ENCODE measurements at places on chromosomes 3 and 15. TPM values are rescaled to one million over a fixed set of nuclear protein-coding genes. Genes with fewer than 3 reads are reported as not detected.

The THOC7 gene
- polyA plus RNA-seq, result 72.3 TPM

The PLOD2 gene
- 92.2 TPM for polyA plus RNA-seq

The FOXL2 gene
- polyA plus RNA-seq, result not detected

The GOLGA8T gene
- 0.75 TPM for polyA plus RNA-seq

The SEMA3F gene
- polyA plus RNA-seq, result 8.9 TPM

GRCh38 chr15:101578443-101578894 is 73.7 kb downstream of the TM2D3 start:
- DNase-seq, result no peak

DNA sequence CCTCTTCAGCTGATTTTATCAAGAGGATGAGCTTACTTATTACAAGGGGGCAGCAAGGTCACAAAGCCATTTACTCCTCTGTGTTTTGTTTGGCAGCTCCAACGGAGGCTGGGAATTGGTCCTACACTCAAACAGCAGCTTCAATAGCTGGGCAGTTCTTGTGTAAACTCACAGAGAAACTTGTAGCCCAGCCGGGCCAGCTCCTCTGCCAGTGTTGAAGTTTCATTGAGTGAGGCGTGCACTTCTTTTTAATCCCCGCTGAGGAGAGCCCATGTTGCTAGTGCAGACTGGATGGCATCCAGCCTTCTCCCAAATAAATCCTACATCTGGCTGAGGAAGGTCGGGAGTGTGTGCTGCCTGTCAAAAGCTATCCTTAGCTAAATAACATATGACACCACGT is 59.5 kb downstream of the BFSP2 start:
- DNase-seq, result no peak

The CLDN18 gene
- polyA plus RNA-seq, result 4.1 TPM

The HTR3D gene
- not detected for polyA plus RNA-seq

The GPR149 gene
- not detected for polyA plus RNA-seq

The ANKDD1A gene
- polyA plus RNA-seq, result 5.6 TPM

The TGM4 gene
- 0.04 TPM for polyA plus RNA-seq

The P2RY12 gene
- 2.3 TPM for polyA plus RNA-seq

DNA sequence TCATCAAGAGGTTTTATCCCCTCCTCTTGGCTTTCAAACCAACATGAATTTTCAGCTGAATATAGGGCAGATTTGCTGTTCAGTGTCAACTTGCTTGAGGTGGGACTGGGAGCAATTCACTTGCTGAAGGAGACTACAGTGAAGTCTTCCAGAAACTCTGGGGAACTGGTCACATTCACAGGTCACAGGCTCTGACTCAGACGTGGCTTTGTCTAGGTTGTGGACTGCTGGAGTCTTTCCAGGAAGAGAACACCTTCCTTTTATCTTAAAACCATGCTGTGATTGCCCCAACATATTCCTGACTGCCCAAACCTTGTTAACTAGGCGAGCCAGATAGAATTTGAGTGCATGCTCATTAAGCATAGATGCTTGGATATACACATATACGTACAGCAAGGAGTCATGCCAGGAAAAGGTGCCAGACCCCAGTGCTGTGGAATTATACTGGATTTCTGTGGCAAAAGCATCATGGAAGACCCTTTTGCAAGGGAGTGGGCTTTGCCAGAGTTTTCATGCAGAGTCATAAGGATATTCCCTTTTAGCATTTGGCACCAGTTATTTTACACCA is 399.1 kb upstream of the TBL1XR1 start:
- peak; percentile 59 for DNase-seq

The PAQR5 gene
- 3.4 TPM for polyA plus RNA-seq

The GATA2 gene
- polyA plus RNA-seq, result 1.9 TPM

The MAGEL2 gene
- 2.0 TPM for polyA plus RNA-seq

GRCh38 chr15:48472756-48473155 is 141.5 kb downstream of the DUT start:
- no peak for DNase-seq

DNA sequence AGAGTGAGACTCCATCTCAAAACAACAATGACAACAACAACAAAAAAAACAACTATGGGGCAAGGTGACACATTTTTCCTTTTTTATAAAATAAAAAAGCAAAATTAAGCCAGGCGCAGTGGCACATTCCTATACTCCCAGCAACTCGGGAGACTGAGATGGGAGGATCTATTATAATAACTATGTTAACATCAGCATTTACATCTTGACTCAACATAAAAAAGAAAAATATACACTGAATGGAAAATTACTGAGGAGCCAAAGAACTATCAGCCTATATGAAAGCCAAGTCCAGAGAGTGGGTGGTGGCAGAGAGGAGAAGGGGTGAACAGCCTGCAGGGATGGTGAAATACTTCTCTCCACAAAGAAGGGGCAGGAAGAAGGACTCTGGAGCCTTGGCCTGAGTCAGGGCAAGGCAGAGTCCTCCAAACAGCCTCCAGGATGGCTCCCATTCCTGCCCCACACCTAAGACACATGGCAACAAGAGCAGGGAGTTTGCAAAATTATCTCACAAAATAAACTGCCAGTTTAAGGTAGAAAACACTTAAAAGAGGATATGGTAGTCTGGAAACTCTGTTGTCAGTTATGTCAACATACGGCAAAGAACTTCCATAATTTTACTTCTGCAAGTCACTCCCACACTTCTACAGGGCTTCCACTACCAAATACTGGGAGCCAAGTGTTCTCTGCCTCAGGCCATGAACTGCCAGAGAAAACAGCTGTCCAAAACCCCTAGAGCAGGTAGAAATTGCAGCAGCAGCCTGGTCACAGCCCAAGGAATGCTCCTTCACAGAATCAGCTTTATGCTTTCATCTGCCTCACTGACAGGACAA is 25.9 kb downstream of the HSPBAP1 start:
- DNase-seq, result peak; percentile 28

The TTLL13 gene
- 0.33 TPM for polyA plus RNA-seq

DNA sequence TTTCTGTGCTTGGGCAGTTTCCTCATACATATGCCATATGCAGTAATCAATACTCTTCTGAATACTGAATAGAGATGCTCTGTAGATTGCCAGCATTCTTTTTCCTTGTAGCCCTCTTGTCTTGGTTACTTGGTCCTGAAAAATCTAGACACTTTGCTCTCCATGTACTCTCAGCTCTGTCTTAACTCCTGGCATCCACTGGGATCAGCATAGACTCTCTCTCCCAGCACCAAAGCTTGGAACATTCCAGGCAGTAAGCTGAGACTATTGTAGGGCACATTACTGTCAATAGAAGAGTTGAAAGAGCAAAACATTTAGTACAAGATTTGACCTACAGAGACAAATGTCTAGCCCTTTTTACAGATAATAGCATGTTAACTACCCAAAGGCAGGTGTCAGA is 1100.3 kb downstream of the TBL1XR1 start:
- DNase-seq, result no peak

GRCh38 chr3:44902628-44903027 is 28.2 kb downstream of the TGM4 start:
- DNase-seq, result no peak

DNA sequence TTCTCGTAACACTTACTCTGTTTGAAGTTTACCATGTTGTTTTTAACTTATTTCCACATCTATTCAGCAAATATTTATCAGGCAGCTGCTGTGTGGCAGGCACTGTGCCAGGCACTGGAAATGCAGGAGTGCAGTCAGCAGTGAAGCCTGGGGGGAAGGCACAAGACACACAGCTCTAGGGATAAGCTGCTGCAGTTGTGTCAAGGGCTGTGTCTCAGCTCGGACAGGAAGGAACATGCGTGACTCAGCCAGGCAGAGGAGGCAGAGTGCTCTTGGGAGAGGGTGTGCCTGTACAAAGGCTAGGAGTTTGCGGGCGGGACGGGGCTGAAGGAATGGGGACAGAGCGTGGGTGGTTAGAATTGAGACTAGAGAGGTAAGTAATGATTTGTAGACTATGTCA is 24.7 kb downstream of the LYSMD4 start:
- DNase-seq, result no peak

- DNase-seq, result no peak
Observed at GRCh38 chr3:73141525-73141924, 80.1 kb downstream of the EBLN2 start.

GRCh38 chr15:41284427-41285177 is 47.8 kb downstream of the OIP5 start:
- DNase-seq, result no peak

DNA sequence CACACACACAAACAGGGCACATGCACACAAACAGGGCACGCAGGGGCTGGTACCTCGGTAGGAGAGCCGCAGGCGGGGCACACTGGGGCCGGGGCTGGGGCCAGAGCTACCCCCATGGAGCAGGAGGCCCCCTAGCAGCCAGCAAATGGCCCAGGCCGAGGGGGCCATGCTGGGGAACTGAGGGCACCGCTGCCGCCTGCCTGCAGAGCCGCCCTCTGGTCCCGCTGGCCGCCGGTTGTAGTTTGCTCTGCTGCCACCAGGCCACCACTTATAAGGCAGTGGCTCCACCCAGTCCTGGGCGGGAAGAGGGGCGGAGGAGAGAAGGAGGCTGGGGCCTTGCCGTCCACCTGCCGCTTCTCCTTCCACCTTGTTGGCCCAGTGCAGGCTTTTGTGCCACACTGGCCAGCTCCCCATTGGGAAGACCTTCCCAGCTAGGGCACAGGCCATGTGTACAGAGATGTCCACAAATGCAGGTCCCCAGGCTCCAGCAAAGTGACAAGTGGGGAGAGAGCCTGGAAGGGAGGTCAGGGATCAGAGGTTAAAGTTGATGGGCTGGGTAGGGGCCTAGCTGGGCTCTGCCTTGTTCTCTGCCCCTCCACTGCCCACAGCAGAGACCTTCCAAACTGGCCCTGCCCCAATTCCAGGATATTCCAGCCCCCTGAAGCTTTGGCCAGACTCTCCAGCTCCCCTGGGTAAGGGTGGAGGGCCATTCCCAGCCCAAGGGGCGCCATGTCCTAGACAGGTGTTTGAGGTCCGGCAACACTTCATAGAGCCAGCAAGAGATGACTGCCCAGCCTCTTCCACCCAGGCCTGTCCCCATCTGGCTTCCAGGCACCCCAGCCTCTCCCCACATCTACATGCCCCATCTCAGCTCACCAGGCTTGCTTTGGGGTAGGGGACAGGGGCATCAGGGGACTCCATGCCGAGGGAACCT is at the start of gene SEMA3G:
SEMA3G (minus strand) TSS at position 244 of the 934 bp plus-strand sequence; CDS start at position 168, 76 bp downstream.
- DNase-seq, result no peak

- no peak for DNase-seq
Observed at GRCh38 chr3:138332472-138333073, 2.9 kb upstream of the NME9 start.
